ENCODE measurements at places on chromosomes 12 and 14.
A peak's percentile ranks its signal among the peaks of the same experiment; 100 is the strongest.

DNA sequence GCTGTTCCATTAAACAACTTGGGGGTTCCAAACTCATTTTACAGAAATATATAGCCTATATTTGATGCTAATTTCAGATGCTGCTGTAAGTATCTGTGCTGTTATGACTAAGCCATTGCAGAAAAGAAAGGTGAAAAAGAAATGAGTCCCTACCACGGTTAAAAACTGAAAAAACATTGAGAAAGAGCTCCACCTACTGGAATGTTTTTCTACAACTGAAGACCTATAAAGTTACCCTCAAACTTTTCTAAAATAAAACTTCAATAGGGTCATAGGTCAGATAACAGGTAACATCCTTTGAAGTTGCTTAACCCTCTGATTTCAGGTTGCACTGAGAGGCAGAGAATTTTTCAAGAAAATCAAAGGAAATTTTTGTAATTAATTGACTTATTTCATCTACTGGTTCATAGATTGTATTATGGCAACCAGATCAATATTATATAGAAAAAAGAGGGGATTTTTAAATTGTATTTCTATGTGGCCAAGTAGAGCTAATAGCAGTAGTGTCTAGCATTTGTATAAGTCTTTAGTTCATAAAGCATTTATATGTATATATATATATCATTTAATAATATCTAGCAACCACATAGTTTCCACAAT lies 279.9 kb downstream of the RPS29 start:
- DNase-seq = peak; percentile 82

DNA sequence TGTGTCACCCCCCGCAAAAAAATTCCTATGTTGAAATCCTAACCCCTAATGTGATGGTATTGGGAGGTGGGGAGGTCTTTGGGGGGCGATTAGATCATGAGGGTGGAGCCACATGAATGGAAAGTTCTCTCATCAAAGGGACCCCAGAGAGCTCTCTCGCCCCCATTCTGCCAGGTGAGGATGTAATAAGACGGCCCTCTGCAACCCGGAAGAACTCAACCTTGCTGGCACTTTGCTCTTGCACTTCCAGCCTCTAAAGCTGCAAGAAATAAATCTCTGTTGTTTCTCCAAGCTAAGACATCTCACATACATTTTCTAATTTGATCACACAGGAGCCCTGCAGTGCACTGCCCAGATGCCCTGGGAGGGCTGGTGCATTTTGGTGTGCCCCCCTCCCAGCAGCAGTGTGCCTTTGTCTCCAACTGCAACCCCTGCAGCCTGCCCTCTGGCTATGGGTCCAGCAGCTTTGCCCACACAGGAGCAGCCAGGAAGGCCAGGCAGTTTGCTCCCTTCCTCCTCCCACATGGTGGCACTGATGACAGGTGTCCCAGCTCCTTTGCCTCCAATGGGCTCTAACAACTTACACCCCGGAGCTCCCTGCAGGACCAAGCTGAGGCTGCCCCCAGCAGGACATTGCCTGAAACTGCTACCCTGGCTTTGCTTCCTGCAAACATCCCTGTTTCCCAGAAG lies 59.3 kb downstream of the C14orf132 start:
- DNase-seq = peak; percentile 95

GRCh38 chr12:99758997-99759396 lies 111.4 kb downstream of the GARIN6 start:
- no peak for DNase-seq

GRCh38 chr12:114253976-114254778 lies 151.8 kb downstream of the TBX5 start:
- no peak for DNase-seq

DNA sequence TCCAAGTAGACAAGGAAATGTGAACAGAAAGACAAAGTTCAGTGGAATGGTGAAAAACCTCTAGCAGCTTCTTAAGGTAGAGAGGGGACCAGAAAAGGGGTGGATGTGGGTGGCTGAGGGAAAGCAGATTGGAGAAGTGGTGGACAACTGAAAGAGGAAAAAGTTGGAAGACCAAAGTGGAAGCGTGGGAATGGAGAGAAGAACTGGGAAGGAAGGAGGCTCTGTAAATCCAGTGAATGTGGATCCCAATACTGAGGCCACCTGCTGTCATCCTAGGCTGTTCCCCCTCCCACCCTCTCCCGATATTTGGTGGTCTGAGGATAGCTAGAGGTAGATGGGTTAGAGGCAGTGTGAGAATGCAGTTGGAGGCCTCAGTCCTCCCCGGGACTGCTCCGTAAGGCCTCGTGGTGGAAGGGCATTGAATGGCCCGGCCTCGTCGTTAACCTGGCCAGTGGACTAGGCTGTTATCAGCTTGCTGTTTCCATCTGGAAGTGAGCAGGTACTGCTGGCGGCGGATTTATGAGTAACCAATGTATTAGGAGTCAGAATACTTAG lies 822 bp upstream of the POU6F1 start:
- peak; percentile 59 for DNase-seq

- peak; percentile 98 for DNase-seq
Measured at GRCh38 chr14:61153431-61153830, 127.7 kb downstream of the TMEM30B start.

- DNase-seq = no peak
Measured at GRCh38 chr12:28776220-28776619, 372.9 kb upstream of the FAR2 start.

DNA sequence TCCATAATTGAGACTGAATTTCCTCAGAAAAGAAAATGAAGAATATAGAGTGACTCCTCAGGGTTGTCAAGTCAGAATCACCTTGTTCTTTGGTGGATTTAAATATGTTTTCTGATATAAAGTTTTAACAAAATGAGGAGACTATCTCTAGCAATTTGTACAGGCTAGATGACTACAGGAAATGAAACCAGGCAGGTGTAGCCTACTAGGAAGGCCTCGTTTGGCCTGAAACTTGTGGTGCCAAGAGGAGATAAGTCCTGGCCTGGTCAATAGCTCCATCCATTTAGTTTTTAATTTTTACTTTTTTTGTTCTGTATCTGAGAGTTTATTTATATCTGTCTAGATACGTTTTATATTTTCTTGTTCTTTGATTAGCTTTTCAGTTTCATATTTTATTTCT lies 41.5 kb downstream of the SNAPC1 start:
- no peak for DNase-seq

- DNase-seq = no peak
Measured at GRCh38 chr14:89289477-89289876, 127.6 kb downstream of the FOXN3 start.

GRCh38 chr12:4285070-4285469 lies 11.5 kb downstream of the CCND2 start:
- DNase-seq = no peak

DNA sequence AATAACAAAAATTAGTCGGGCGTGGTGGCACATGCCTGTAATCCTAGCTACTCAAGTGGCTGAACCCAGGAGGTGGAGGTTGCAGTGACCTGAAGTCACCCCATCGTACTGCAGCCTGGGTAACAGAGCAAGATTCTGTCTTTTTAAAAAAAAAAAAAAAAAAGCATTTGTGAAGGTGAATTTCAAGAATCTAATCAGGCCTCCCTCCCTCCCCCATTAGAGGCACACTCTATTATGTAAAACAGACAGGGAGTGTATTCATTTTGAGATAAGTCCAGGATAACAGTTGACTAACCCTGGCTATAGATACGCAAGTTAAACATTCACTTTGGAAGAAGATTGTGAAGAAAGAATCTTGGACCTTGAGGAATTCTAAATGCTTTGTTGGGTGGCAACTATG lies 2.9 kb downstream of the RESF1 start:
- DNase-seq = no peak

GRCh38 chr12:109947521-109947920 lies 47.4 kb downstream of the TCHP start:
- no peak for DNase-seq

DNA sequence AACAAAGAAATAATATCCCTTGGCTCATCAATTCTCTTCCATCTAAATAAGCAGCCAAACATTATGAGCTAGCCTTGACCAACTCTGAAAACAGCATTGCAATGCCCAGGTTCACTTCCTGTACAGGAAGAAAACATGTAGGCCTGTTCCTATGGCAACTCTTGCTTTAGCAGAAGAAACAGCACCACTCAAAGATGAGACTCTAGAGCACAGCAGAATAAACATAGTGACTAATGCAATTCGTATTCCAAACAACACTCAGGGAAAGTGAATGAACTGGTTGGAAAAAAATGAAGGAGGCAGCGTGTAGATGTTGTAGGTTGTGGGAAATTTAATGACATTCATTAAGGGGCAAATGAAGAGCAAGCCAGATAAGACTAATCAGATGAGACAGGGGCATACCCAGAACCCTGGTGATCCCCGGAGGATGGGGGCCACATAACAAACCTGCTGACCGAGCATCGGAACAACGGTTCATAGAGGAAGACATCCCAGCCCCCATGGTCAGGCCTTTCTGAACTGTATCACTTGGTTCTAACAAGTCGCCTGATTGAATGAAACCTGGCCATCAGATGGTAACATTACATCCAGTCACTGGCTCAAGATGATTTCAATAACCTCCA lies 9.0 kb downstream of the ARHGDIB start:
- no peak for DNase-seq

- no peak for DNase-seq
Measured at GRCh38 chr12:10101042-10101579, 2.3 kb upstream of the CLEC1A start.

All from NCI-H69 (cell line).